M059J (cell line): ENCODE measurements at places on chromosomes 2 and 18.

DNA sequence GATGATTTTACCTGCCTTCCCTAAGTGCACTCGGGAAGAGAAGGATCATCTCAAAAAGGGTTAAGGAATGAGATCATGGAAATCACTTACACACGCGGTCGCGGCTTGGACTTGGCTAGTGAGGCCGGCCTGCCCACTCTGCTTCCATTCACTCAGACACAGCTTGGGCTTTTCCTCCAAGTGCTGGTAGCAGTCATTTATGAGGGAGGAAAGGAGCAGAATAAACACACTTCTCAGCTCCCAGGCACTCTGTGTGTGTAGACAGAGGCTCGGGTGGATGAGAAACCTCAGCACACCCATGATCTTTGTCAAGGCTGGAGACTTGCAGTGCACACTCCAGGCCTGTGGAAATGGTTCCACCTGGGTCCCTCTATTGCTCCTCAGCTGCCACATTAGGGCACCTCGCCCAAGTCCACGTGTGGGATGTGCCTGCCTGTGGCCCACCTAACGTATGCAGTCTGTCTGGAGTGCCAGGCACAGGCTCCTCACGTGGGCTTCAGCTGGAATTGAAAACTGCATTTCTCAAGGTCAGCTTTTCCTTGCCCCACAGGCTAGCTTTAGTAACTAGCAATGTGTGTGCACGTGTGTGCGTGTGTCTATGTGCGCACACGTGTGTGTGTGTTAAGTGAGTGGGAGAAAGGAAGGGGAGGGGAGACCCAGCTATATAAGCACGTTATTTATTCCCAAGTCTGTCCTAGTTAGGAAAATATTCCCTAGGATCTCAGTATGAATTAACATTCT lies 288.4 kb downstream of the SOX11 start:
- DNase-seq = no peak

- DNase-seq = no peak
These were observed 26.2 kb downstream of the QPCT start for GRCh38 chr2:37370666-37371065.

DNA sequence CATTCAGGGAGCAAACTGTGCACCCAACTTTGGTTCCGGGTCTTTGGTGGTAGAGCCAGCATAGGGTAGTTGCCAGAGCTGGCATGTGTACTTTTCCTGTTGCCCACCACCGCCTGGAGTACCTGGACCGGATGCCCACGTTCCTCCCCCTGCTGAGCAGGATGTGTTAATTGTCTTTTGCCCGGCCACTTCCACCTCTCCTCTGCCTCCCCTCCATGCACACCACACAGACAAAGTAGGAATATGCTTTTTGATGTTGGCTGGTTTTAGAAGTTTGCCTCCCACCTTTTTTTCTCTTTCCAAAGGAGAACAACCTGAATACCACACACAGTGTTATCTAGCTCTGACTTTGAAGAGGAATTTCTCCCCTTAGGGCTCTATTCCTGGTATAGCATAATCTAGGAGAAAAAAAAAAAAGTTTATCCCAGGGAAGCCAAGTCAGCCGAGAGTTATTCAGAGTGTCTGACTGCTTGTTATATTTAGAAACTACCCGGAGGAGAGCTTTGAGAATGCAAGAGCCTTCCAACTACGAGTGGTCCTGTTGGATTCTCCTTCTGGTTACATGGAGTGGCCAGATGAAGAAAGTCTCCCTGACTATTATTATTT lies 111.9 kb downstream of the SETBP1 start:
- DNase-seq = peak; percentile 65

GRCh38 chr2:96024336-96025193 lies 10.2 kb downstream of the GPAT2 start:
- no peak for DNase-seq

DNA sequence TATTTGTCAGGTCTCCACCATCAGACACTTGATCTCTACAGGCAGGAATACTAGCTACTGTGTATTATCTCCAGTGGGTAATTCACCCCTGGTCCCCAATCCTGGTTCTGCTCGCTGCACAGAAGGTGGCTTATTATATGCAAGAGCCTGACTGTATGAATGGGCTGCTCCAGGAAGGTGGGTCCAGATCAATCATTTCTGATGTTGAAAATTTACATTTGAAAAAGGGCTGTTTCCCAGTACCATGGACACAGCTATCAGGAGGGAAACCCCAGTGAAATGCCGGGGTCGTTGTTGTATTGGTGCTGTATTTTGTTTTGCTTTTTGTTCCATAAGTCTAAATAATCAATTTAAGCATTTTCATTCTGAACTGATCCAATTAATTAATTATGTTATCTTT lies 367.6 kb downstream of the RND3 start:
- DNase-seq = no peak
